AG10803 (cell line): ENCODE measurements at places on chromosomes 1 and 21.

DNA sequence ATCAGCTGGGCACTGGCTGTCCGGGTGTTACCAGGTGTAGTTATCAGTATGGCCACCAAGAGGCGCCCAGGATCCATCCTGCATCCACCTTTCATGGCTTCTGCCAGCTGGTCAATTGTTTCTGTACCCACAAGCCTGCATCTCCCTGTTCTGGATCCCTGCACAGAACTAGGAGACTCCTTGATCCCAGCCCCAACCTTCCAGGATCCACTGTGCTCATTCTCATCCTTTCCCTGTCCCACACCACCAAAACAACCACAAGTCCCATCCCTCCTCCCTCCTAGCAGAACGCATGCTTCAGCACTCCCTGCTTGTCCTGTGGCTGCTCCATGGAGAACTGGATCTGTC lies 27.2 kb upstream of the FOXE3 start:
- DNase-seq: peak; percentile 60

DNA sequence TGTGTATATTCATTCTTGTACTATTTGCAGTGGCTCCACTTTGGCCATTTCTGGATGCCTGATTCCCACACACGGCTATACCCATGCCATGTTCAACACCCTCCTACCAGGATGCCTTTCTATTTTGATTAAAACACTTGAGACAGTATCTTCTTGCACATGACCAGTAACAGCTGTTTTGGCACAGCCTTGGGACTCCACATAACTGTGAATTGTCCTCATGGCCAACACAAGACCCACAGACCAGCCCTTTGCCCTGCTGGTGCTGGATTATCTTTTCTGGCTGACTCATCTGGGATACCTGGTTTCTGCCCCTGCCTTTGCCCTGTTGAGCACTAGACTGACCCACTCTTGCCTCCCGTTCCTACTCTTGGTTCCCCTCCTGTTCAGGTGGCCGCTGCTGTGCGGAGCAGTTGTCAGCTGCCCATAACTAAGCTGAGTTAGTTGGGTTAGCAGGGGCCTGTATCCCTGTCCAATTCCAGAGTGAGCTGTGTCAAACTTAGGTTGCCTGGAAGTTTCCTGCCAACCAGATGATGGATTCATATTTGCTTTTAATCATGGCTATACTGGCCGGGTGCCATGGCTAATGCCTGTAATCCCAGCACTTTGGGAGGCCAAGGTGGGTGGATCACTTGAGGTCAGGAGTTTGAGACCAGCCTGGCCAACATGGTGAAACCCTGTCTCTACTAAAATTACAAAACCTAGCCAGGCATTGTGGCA lies 10.8 kb upstream of the EYA3 start:
- no peak for DNase-seq

- DNase-seq: no peak
These were observed 45.1 kb downstream of the CRP start for GRCh38 chr1:159669338-159669737.

DNA sequence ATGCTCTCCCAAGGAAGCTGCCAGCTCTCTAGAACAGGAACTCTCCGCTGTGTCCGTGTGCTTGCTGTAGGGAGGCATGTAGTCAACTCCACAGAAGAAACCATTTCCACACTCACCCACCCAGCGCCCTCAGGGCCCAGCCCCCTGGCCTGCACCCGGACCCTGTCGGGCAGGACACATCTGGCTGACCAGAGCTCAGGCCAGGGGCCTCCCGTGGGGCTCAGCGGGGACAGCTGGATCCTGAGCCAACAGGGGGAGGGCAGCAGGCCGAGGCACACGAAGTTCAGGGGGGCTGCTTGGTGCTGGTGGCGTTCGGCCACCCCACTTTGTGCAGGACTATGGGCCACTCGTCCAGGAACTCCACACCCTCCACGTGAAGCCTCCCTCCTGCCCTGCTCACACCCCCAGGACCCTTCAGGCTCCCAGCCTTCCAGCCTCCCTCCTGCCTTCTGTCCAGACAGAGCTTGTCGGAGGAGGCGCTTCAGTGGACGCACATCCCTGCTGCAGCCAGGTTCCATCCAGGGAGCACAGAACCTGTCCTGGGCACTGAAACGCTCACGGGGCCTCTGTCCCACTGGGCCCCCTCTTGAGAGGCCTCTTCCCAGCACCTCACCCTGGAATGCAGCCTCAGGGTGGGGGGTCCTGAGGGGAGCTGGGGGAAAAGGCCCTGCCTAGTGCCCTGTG lies 15.0 kb upstream of the FAAP20 start:
- DNase-seq: peak; percentile 12

DNA sequence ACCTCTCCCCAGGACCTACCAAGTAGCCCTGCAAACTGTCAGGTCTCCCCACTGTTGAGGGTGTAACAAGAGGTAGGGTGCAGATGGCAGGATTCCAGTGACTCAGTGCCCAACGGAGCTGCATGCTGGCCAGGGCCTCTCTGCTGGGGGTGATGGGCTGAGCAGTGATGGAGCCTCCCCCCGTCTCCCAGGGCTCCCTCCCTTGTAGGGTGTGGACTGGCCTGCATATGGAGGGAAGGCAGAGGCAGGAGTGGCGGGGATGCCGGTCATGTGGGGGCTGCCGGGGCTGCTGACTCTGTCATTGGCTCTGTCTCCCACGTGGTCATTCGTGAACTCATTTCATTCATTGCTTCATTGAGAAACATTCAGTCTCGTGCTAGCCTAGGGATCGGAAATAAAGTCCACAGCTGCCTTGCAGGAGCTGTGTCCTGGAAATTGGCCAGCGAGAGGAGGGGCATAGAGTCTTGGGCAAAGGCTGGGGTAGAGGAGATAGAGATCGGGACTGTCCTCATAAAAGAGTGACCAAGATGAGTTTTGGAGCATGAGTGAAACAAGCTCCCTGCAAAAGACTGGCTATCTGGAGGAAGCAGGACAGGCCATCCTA lies 22.9 kb upstream of the DISP3 start:
- DNase-seq: no peak

GRCh38 chr1:220970311-220970710 lies 91.1 kb downstream of the HLX start:
- peak; percentile 38 for DNase-seq

DNA sequence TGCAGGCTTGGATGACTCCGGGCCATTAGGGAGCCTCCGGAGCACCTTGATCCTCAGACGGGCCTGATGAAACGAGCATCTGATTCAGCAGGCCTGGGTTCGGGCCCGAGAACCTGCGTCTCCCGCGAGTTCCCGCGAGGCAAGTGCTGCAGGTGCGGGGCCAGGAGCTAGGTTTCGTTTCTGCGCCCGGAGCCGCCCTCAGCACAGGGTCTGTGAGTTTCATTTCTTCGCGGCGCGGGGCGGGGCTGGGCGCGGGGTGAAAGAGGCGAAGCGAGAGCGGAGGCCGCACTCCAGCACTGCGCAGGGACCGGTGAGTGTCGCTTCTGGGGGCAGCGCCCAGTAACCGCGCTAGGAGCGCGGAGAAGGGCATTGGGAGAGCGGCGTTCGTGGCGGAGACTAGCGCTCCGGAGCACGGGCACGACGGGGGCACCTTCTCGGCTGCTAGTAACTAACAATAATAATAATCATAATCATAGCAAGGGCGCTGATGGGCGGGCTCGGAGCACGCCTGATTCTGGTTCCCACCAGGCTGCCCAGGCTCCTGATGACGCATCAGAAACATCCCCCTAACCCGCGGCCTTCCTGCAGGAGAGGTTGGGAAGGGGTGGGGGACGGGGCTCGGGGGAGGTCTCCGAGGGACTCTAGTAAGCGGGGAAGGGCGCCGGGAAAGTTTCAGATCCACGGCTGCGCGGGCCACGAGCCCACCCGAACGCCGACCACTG lies at the start of gene MX1:
TSS of gene MX1 (plus strand) at position 286 of the 722 bp plus-strand sequence. CDS start 5,832 bp downstream, outside the sequence.
- DNase-seq: peak; percentile 8

DNA sequence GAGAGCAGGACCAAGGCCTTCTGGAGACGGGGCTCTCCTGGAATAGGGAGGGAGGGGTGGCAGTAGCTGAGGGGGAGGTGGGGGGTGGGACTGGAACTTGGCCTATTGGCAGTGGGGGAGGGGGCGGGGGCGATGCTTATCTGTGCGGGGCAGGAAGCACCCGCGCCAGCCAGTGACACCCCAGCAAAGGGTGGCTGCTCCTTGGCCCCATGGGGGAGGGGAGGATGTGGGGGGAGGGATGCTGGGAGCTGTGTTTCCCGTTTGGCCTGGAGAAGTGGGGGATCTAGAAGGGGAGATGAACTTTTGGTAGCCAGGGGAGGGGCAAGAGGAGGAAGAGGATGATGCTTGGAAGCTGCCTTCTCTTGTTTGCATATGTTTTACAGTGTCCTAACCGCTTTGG lies 11.0 kb downstream of the ZBTB7B start:
- DNase-seq: no peak
